A549 treated with ZK216348 at 1 μM for 4 hours (cell line): ENCODE measurements at places on chromosomes 1 and 21. TPM values are rescaled to one million over a fixed set of nuclear protein-coding genes. Genes with fewer than 3 reads are reported as not detected.

SLC1A7 gene
- total RNA-seq: not detected in 5 replicates

AK5 gene
- total RNA-seq: 5.8 to 13.3 TPM (median 6.9 TPM) in 5 replicates

LRRC38 gene
- 0.11 TPM in 1 of 5 replicates, not detected in the others for total RNA-seq

MRPS14 gene
- total RNA-seq: 20.4 to 27.8 TPM (median 23.2 TPM) in 5 replicates

ACOT11 gene
- total RNA-seq: 1.3 to 2.8 TPM (median 2.2 TPM) in 5 replicates

LRRIQ3 gene
- total RNA-seq: 0.59 to 0.82 TPM (median 0.69 TPM) in 5 replicates

EXO1 gene
- total RNA-seq: 21.6 to 28.6 TPM (median 24.7 TPM) in 5 replicates

IARS2 gene
- total RNA-seq: 87.5 to 130 TPM (median 104 TPM) in 5 replicates

CNKSR1 gene
- 0.13 to 0.58 TPM (median 0.39 TPM) in 5 replicates for total RNA-seq

PROK1 gene
- not detected in 5 replicates for total RNA-seq

ATP1A2 gene
- total RNA-seq: 0.12 to 0.14 TPM (median 0.13 TPM) in 3 of 5 replicates, not detected in the others

KCNJ6 gene
- total RNA-seq: 2.3 to 4.9 TPM (median 3.6 TPM) in 5 replicates

NIPAL3 gene
- 6.0 to 9.4 TPM (median 7.2 TPM) in 5 replicates for total RNA-seq

WDR64 gene
- total RNA-seq: not detected in 5 replicates

ADAM30 gene
- not detected in 5 replicates for total RNA-seq

BTG2 gene
- 11.9 to 13.9 TPM (median 13.1 TPM) in 5 replicates for total RNA-seq

LCE1F gene
- not detected in 5 replicates for total RNA-seq

PRKCZ gene
- 7.0 to 11.7 TPM (median 10.3 TPM) in 5 replicates for total RNA-seq

SPRR1A gene
- not detected in 5 replicates for total RNA-seq

OXCT2 gene
- total RNA-seq: 0.25 to 0.73 TPM (median 0.62 TPM) in 5 replicates

ANKRD65 gene
- 0.07 to 0.23 TPM in 2 of 5 replicates, not detected in the others for total RNA-seq

PIGR gene
- not detected in 5 replicates for total RNA-seq

PRCC gene
- 63.9 to 85.1 TPM (median 73.8 TPM) in 5 replicates for total RNA-seq

COL8A2 gene
- total RNA-seq: 0.06 to 0.15 TPM (median 0.08 TPM) in 4 of 5 replicates, not detected in the other

ST6GALNAC5 gene
- total RNA-seq: not detected in 5 replicates

RNF186 gene
- not detected in 5 replicates for total RNA-seq

C1QC gene
- not detected in 5 replicates for total RNA-seq

ZBTB17 gene
- 7.7 to 17.9 TPM (median 14.7 TPM) in 5 replicates for total RNA-seq

REN gene
- total RNA-seq: not detected in 5 replicates

CELF3 gene
- total RNA-seq: not detected in 5 replicates

LRRC3 gene
- 0.95 to 2.4 TPM (median 1.9 TPM) in 5 replicates for total RNA-seq

KLHDC8A gene
- total RNA-seq: 0.37 to 0.72 TPM (median 0.47 TPM) in 5 replicates

CYP4A11 gene
- not detected in 5 replicates for total RNA-seq

CFHR4 gene
- total RNA-seq: not detected in 5 replicates

AZIN2 gene
- total RNA-seq: 0.35 to 1.8 TPM (median 0.82 TPM) in 5 replicates

ZNF648 gene
- total RNA-seq: not detected in 5 replicates

S100A12 gene
- total RNA-seq: not detected in 5 replicates

MTHFR gene
- 3.7 to 5.5 TPM (median 4.8 TPM) in 5 replicates for total RNA-seq

ADGRL4 gene
- not detected in 5 replicates for total RNA-seq

WDR47 gene
- total RNA-seq: 5.3 to 8.6 TPM (median 8.3 TPM) in 5 replicates

SELENBP1 gene
- total RNA-seq: 5.1 to 7.6 TPM (median 6.9 TPM) in 5 replicates

TMEM82 gene
- total RNA-seq: not detected in 5 replicates

MAP10 gene
- total RNA-seq: 0.52 to 1.3 TPM (median 0.92 TPM) in 5 replicates
